ENCODE measurements at places on chromosomes 2 and 18. TPM values are rescaled to one million over a fixed set of nuclear protein-coding genes. Genes with fewer than 3 reads are reported as not detected.
A peak's percentile ranks its signal among the peaks of the same experiment; 100 is the strongest.

GRCh38 chr2:143083636-143084035 is 45.6 kb upstream of the ARHGAP15 start:
- no peak for DNase-seq
- H3K27ac ChIP-seq, result no peak overlapping the region
- H3K36me3 ChIP-seq, result no peaks in the 10 kb centered on the region
- H3K4me3 ChIP-seq, result no peak overlapping the region
- H3K27me3 ChIP-seq, result no peaks in the 10 kb centered on the region

DNA sequence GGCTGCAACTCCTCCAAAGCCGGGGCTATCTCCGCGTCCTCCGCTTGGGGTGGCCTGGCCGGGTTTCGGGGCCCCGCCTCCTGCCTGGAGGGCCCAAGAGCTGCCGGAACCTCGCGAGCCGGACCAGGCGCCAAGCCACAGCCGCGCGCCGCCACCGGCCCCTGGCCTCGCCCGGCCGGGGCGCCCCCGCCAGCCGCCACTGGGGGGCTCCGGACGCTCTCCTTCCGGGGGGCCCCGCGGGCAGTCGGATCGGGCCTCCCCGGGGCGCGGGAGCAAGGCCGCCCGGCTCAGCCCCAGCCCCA is 17.4 kb upstream of the HAAO start:
- H3K36me3 ChIP-seq, result no peaks in the 10 kb centered on the region
- H3K4me1 ChIP-seq, result peaks cover 10% of the 10 kb centered on the region
- no peaks in the 10 kb centered on the region for H3K27me3 ChIP-seq
- peak overlapping the region; percentile 80 for H3K4me3 ChIP-seq
- DNase-seq, result peak; percentile 84

DNA sequence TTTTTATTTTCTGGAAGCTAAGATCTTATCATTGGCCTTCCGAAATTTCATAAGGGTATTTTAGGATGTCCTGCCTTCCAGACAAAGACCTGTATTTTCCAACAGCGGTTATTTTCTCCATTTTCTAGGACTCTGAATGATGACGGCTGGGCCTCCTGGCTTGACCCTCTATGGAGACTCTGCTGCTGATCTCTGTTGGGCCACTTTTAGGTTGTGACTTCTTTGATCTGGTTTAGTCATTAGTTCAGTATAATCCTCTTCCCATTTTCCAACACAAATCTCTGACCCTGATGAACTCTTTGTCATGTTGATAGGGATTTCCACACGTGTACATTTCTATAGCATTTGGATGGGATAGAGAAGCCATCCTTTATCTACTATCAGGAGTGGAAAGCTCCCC is 93.7 kb downstream of the HS1BP3 start:
- DNase-seq, result no peak
- no peak overlapping the region for H3K4me3 ChIP-seq
- H3K4me1 ChIP-seq, result no peaks in the 10 kb centered on the region
- no peak overlapping the region for H3K27ac ChIP-seq
- no peaks in the 10 kb centered on the region for H3K36me3 ChIP-seq
- H3K27me3 ChIP-seq, result no peaks in the 10 kb centered on the region

GRCh38 chr2:198890490-198890889 is 567.2 kb downstream of the SATB2 start:
- H3K27me3 ChIP-seq, result no peaks in the 10 kb centered on the region
- no peak overlapping the region for H3K4me3 ChIP-seq
- H3K4me1 ChIP-seq, result no peaks in the 10 kb centered on the region
- no peaks in the 10 kb centered on the region for H3K36me3 ChIP-seq
- no peak overlapping the region for H3K27ac ChIP-seq

DNA sequence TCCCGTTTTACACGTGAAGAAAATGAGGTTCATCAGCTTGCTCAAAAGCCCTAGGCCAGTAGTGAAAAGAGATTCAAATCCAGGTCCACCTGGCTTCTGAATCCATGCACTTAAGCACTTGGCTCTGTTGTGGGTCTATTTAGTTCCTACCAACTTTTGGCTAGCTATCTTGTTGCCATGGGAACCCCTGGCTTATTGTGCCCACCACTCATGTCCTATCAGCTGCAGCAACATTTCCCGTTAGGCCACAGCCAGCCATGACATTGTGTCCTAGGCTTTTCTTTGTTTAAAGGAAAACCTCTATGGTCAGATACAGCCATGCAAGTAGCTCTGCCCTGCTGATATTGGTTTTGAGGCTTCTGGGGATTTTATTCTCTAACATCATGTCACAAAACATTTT is 49.8 kb downstream of the PLEK start:
- H3K4me1 ChIP-seq, result no peaks in the 10 kb centered on the region
- H3K27ac ChIP-seq, result no peak overlapping the region
- no peaks in the 10 kb centered on the region for H3K36me3 ChIP-seq
- no peak for DNase-seq
- no peaks in the 10 kb centered on the region for H3K27me3 ChIP-seq

DNA sequence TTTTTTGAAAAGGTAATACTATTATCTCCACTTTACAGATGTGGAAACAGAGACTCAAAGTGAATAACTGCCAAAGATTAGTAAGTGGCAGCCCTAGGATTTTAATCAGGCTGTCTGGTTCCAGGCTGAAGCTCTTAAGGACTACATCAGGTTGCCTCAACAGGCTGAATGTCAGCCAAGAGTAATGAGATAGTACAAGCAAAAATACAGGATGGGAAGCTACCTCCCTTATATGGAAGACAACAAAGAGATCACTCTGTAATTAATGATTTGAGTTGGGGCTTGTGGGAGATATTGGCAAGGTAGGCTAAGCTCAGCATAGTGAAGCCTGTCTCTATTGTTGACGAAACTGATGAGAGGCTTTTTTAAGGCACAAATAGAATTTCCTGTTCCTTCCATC is 323.1 kb downstream of the KCNJ3 start:
- H3K36me3 ChIP-seq, result no peaks in the 10 kb centered on the region
- no peaks in the 10 kb centered on the region for H3K27me3 ChIP-seq
- H3K27ac ChIP-seq, result no peak overlapping the region
- DNase-seq, result no peak
- no peak overlapping the region for H3K4me3 ChIP-seq

DNA sequence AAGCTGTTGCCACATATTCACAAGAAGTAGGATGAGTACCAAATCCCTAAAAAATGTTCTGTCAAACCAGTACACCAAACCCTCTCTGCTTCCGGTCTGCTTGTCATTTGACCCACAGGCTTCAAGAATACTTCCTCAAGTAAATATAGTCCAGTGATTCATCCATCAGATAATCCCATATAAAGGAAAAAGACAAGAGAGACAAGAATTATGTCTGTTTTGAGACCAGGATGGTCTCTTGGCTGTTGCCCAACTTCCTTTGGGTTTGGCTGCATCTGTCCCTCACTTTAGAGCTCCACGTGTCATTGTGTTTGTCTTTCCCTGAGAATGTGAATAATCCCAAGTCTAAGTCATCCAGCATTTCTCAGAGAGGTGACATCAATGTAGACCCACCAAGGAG is 91.5 kb upstream of the NRP2 start:
- H3K27me3 ChIP-seq, result no peaks in the 10 kb centered on the region
- no peak overlapping the region for H3K4me3 ChIP-seq
- no peaks in the 10 kb centered on the region for H3K36me3 ChIP-seq
- H3K4me1 ChIP-seq, result no peaks in the 10 kb centered on the region

DNA sequence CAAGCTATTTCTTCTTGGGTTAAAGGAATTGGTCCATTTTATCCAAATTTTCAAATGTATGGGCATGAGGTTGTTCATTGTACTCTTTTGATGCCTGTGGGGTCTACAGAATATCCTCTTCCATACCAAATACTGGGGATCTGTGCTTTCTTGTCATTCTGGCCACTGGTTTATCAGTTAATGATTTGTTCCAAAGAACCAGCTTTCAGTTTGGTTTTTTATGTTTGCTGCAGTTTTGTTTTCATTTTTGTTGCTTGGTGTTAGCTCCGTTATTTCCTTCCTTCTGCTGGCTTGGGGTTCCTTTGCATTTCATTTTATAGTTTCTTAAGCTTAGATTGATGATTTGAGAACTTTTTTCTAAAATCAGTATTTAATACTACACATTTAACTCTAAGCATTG is 45.5 kb downstream of the SLC66A2 start:
- H3K36me3 ChIP-seq, result no peaks in the 10 kb centered on the region
- H3K27ac ChIP-seq, result no peak overlapping the region
- DNase-seq, result no peak
- H3K27me3 ChIP-seq, result no peaks in the 10 kb centered on the region

DNA sequence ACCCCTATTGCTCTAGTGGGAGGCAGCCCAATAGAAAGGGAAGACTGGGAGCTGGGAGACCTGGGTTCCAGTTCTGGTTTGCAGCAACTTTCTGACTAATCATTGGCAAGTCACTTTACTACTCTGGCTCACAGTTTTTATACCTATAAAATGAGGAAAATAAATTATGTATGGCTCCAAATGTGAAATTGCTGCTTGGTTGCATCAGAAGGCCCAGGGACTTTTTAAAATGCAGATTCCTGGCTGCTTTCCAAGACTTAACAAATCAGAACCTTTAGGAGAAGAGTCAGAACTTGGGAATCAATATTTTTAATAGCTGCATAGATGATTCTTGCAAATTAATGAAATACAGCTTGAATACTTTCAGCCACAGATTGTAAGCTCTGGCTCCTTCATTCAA is 943.9 kb downstream of the EPHA4 start:
- no peaks in the 10 kb centered on the region for H3K27me3 ChIP-seq
- no peaks in the 10 kb centered on the region for H3K36me3 ChIP-seq
- no peak for DNase-seq
- H3K27ac ChIP-seq, result no peak overlapping the region

DNA sequence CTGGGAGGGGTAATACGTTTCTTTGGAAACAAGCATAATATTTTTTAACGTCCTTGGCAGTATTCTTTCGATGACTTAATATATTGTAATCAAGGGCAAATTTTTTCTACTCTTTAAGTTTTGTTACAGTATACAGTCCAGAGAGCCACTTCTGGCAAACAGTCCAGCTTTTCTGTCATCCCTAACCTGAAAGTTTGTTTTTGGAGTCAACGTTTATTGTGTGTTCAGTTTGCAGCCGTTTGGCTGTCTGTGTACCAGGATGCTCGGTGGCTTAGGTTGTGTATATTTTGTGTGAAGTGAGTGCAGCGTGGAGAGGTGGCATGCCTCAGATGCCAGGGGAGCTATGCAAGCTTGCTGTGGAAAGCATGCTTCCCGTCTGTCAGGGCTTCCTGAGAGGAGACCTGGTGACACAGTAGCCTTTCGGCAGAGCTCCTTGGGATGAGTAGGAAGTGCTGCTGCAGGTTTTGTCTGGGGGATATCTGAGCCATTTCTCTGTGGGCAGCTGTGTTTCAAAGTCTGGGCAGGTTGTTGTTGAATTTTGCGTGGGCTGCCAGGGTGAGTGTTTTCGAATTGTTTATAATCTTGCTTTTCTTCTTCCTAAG is 14.7 kb downstream of the MAP3K20 start:
- H3K27me3 ChIP-seq, result no peaks in the 10 kb centered on the region
- no peaks in the 10 kb centered on the region for H3K36me3 ChIP-seq
- peak; percentile 42 for DNase-seq
- H3K4me1 ChIP-seq, result peaks cover 21% of the 10 kb centered on the region
- H3K4me3 ChIP-seq, result no peak overlapping the region

- H3K27ac ChIP-seq, result no peak overlapping the region
- no peaks in the 10 kb centered on the region for H3K4me1 ChIP-seq
- H3K36me3 ChIP-seq, result no peaks in the 10 kb centered on the region
- DNase-seq, result no peak
- no peaks in the 10 kb centered on the region for H3K27me3 ChIP-seq
- H3K4me3 ChIP-seq, result no peak overlapping the region
Measured at GRCh38 chr2:1613731-1614354, 130.5 kb downstream of the PXDN start.

GRCh38 chr2:39378968-39379367 is 58.1 kb downstream of the MAP4K3 start:
- H3K27ac ChIP-seq, result no peak overlapping the region
- H3K27me3 ChIP-seq, result no peaks in the 10 kb centered on the region
- H3K4me3 ChIP-seq, result no peak overlapping the region
- no peaks in the 10 kb centered on the region for H3K36me3 ChIP-seq
- H3K4me1 ChIP-seq, result peaks cover 21% of the 10 kb centered on the region

DNA sequence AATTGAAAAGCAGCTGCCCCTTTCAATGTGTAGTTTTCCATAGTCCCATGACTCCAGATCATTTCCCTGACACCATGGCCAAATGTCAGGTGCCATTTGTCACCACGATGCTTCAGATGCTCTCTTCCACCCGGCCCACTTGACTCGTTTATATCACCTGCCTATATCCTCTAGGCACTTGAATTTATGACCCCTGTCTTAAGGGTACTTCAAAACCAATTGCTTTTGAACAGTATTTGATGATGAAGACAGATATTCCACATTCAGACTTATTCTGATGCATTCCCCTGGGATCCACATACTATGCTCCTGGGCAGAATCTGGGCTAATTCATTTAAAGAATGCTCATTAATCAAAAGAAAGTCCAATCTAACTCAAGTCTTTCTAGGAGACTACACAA is 16.9 kb upstream of the RHBDD1 start:
- no peak for DNase-seq
- no peaks in the 10 kb centered on the region for H3K36me3 ChIP-seq
- H3K4me1 ChIP-seq, result no peaks in the 10 kb centered on the region
- no peak overlapping the region for H3K27ac ChIP-seq
- no peak overlapping the region for H3K4me3 ChIP-seq
- H3K27me3 ChIP-seq, result no peaks in the 10 kb centered on the region

GRCh38 chr2:11573418-11574175 is 39.8 kb downstream of the GREB1 start:
- no peak for DNase-seq
- no peaks in the 10 kb centered on the region for H3K27me3 ChIP-seq
- peak overlapping the region; percentile 60 for H3K27ac ChIP-seq
- peaks cover 20% of the 10 kb centered on the region for H3K4me1 ChIP-seq
- no peak overlapping the region for H3K4me3 ChIP-seq
- no peaks in the 10 kb centered on the region for H3K36me3 ChIP-seq

DNA sequence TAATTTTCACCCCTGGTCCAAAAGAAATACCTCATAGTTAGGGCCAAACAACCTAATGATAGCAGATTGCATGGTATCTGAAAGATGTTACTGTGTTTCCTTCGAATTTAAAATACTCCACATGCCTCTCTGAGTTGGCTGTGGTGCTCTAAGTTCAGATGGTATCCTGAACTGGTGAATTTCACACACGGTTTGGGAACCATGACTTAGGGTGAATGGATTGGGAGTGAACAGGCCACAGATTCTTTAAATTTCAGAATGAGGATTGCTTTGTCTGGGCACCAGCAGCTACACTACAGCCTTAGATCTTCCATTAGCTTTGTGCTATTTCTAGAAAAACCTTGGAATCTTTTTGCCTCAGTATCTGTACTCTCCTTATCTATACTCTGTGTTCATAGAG is 6.2 kb downstream of the GMCL1 start:
- H3K27me3 ChIP-seq, result no peaks in the 10 kb centered on the region
- no peaks in the 10 kb centered on the region for H3K4me1 ChIP-seq
- H3K4me3 ChIP-seq, result no peak overlapping the region
- no peaks in the 10 kb centered on the region for H3K36me3 ChIP-seq
- H3K27ac ChIP-seq, result no peak overlapping the region

- no peak for DNase-seq
- H3K27ac ChIP-seq, result no peak overlapping the region
- no peak overlapping the region for H3K4me3 ChIP-seq
- no peaks in the 10 kb centered on the region for H3K4me1 ChIP-seq
Measured at GRCh38 chr2:207589143-207589542, 36.1 kb downstream of the METTL21A start.

Gene CAPN14
- total RNA-seq, result 0.47 TPM

Gene POTEI
- 76.1 TPM for total RNA-seq

Gene ANKRD30BL
- 41.0 TPM for total RNA-seq

Gene UNC50
- 60.4 TPM for total RNA-seq

Gene SRD5A2
- total RNA-seq, result 1.4 TPM

Gene ADRA2B
- 2.4 TPM for total RNA-seq

Gene STPG4
- total RNA-seq, result 8.5 TPM

Gene VWC2L
- 1.6 TPM for total RNA-seq

Gene FAM237A
- total RNA-seq, result not detected

Gene CEP192
- 61.2 TPM for total RNA-seq

Data from testis (tissue), 5 donors.